Activated CD8-positive, alpha-beta memory T cell treated with anti-CD3 and anti-CD28 coated beads for 1 hour (primary cell): ENCODE measurements at places on chromosomes 6 and 20.
A peak's percentile ranks its signal among the peaks of the same experiment; 100 is the strongest.

DNA sequence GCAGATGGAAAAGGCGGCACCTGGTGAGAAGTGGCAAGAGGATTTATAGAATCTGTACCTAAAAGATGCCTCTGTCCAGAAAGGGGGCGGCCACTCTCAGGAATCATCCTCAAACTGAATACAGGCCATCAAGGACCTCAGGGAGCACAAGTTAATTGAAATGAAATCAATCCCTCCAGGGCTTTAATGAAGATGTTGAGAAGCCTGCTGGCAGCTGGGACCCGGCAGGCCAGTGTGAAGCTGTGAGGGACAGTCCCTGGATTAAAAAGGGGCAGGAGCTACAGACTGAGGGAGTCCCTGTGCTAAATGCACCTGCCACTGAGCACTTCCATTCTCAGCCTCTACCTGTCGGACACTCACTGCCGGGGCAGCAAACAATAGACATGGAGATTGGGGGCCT is 107.7 kb upstream of the GGTLC1 start:
- DNase-seq, result no peak

DNA sequence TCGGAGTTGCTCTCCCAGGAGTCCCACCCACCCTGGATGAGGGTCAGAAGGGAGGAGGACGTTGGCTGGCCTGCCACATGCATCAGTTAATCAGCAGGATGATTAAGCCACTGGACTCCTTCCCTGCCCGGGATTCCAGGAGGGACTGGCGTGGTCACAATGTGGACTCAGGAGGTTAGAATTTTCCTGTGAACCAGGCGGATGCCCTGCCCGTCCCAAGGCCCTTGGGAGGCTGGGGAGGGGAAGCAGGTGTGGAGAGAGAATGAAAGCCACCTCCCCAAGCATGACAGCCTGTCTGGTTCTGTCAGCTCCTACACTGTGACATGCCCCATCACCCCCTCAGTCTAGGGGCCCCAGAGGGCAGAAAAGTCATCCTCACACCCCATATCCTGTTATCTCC is 11.6 kb upstream of the ITPR3 start:
- no peak for DNase-seq

GRCh38 chr20:14525426-14525825 is 188.0 kb upstream of the FLRT3 start:
- DNase-seq, result no peak

GRCh38 chr6:156175971-156176421 is 601.2 kb upstream of the ARID1B start:
- no peak for DNase-seq

DNA sequence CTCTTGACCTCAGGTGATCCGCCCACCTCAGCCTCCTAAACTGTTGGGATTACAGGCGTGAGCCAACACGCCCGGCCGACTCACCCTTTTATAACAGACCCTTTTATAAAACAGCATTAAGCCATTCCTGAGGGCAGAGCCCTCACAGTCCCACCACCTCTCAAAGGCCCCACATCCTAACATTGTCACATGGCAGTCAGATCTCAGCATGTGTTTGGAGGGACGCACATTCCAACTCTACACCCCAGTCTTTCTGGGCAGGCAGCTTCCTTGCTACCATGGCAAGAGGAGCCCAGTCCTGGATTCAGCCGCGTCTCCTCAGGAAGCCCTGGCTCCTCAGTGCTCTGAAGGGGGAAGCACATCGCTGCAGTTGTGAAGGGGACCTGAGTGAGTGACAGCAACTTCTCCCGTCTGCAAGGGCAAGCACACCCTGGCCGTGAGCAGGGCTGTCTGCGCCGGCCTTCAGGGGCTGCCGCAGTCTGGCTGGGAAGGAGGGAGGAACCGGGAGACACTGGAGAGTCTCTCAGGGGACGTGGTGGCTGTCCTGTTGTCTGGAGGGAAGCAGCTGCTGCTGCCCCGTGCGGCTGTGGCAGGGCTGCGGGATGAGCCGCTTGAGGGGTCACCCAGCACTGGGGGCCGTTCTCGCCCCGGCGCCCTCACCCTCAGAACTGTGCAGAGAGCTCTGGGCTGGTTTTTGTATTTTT is 15.9 kb downstream of the OSBPL2 start:
- no peak for DNase-seq

DNA sequence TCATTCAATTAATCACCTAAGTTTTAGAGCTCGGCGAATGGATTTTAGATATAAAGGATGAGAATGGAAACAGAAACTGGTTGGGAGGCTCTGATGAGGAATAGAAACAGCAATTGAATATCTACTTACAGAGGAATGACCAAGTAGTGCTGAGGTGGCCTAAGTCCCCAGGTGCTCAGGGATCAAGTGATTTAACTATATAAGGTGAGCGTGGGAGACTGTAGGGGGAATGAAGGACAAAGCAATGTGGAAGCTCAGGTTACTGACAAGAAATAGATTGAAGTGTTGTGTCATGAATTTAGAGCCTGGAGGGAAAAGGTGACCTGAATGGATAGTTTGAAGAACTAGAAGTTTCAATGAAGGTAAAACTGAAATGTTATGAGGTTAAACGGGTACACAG is 495.4 kb upstream of the SOX4 start:
- no peak for DNase-seq

DNA sequence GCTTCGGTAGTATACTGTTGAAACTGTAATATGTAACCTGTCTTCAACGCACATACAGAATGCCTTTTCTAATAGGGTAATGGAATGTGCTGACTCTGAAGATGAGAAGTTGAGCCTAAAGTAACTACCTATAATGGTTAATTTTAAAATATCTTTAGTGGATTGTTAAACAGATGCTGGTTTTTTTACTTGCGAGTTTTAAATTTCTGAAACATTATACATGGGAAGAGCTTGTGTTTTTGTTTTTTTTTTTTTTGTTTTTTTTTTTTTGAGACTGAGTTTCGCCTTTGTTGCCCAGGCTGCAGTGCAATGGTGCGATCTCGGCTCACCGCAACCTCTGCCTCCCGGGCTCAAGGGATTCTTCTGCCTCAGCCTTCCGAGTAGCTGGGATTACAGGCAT is 166.9 kb downstream of the JARID2 start:
- no peak for DNase-seq

- DNase-seq, result peak; percentile 14
These were observed at the start of gene IRAK1BP1 for GRCh38 chr6:78867370-78868040. IRAK1BP1 (plus strand) TSS chr6:78867551; CDS start chr6:78867577, 26 bp downstream.

DNA sequence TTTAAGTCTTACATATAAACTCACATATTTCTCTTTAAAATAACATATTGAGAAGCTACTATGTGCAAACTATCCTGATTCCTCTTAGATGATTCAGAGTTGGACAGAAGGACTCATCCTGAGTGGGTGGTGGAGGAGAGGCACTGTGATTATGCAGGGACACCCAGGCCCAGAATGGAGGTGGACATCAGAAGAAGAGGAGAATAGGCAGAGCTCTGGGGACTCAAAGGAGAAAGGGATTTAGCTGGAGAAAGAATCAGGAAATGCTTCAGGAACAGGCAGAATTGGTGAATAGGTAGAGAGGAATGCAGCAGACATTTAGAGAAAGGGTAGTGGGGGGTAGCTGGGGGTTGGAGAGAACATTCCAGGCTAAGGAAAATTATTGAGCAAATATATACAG is 17.4 kb downstream of the RCAN2 start:
- DNase-seq, result no peak

DNA sequence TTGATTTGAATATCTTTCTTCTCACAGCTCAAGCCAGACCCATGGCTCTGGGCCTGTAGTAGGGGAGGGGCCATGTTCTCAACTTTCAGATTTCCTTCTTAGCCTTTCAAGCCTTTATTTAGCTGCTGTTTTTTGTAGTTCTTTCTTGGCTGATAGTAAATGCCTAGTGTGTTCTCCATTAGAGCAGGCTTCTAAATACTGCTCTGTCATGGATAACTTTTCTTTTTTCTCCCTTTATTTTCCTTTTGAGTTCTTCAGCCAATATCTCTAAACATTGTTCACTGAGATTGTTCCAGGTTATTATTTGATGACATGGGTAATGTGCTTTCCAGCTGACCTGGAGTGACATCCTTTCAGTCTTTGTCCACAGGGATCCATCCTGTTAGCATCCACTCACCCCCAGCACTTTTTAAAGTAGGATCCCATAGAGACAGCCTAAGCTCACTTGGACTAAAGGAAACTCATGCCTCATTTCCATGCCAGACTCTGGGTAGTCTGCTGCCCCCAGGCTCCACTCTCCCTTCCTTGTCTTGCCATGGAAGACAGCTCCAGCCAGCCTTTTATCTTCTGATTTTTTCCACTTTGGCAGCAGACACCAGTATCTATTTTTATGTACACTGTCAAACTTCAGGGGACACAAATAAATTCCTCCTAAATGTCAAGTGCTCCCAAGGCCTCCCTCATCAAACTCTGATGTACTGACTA is 645.6 kb downstream of the RNF144B start:
- no peak for DNase-seq

GRCh38 chr20:32804817-32805216 is 14.9 kb upstream of the MAPRE1 start:
- no peak for DNase-seq

- DNase-seq, result no peak
These were observed 71.0 kb downstream of the JPH2 start for GRCh38 chr20:44115762-44116644.

GRCh38 chr20:49657118-49657901 is 56.4 kb downstream of the B4GALT5 start:
- DNase-seq, result no peak

DNA sequence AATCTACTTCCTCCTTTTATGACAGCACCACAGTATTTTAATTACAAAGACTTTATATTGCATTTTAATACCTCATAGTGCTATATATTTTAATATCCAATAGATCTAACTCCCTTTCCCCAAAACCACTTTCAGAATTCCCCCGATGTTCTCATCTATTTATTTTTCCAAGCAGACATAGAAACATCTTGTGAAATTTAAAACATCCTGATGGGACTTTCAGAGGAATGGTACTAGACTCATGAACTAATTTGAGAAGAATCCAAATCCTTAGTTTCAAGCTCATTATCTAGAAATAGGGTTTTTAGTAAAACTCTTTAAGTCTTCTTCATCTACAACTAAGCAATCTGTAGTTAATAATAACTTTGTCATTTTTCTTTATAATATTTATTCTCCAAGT is 97.0 kb downstream of the TRERF1 start:
- DNase-seq, result no peak

DNA sequence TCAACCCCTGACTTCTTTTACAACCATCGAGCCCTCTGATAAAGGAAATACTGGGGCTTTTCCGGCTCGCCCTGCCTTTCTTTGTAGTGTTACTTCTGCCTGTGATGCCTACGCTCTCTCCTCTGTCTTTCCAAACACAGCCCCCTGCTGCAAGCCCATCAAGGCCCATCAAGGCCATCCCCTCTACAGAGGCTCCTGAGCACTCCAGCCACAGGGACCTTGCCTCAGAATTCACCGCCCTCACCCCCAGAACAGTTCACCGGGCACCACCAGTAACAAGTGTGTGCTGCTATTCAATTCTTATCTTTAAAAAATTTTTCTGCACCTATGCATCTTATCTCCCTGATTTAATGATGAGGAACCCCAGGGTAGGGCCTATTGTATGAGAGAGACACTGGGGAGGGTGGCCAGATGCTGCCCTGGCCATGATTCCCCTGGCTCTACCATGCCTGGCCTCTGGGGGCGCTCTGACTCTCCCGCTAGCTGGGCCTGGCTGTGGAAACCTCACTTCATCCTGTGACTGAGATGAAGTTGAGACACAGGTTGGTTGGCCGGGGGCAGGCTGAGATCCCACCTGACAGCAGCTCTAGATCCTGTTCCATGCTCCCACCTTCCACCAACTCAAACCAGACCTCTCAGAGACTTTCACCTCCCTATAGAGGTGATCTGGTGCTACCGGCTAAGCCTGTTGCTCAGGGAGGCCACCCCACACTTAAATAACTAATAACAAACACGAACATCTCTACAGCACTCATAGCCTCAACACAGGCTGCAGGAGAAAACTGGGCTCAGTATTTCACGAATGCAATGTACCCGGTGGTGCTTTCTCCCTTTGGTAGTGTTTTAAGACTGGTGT is 19.2 kb upstream of the GLP1R start:
- no peak for DNase-seq

GRCh38 chr20:50022676-50023075 is 39.9 kb downstream of the SNAI1 start:
- DNase-seq, result no peak

GRCh38 chr6:106275692-106276091 is 49.9 kb downstream of the ATG5 start:
- DNase-seq, result no peak

- DNase-seq, result no peak
These were observed 431 bp downstream of the LOC128125822 start for GRCh38 chr6:63572747-63573075.

GRCh38 chr20:47780720-47781389 is 4.4 kb downstream of the SULF2 start:
- no peak for DNase-seq

- DNase-seq, result no peak
These were observed 3.5 kb downstream of the AKIRIN2 start for GRCh38 chr6:87698547-87699006.

GRCh38 chr6:14542670-14543366 is 425.2 kb downstream of the CD83 start:
- DNase-seq, result no peak

DNA sequence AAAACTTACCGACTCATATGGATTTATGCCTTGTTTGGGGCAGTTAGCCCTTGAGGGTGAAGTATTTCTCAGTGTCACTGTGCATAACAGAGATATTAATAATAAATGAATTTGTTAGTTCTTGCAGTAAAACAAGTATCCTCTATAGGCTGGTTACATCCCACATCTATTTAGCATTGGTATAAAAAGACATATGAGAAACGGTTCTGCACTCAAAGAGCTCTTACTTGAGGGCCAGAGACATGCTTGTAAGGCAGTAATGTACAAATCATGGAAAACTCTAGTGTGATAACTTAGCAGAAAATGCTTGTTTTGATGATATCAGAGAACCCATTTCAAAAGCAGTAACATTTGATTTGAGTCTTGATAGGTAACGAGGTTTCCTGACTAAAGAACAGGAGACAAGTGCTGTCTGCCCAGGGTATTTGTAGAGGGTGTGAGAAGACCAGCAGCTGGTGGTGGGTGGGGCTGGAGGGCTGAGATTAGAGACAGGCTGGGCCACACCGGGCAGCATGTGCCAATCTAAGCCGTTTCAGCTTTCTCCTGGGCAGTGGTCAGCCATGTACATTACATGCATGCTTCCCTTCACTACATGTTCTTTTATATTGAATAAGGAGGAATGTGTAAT is 46.3 kb downstream of the TULP4 start:
- DNase-seq, result no peak

DNA sequence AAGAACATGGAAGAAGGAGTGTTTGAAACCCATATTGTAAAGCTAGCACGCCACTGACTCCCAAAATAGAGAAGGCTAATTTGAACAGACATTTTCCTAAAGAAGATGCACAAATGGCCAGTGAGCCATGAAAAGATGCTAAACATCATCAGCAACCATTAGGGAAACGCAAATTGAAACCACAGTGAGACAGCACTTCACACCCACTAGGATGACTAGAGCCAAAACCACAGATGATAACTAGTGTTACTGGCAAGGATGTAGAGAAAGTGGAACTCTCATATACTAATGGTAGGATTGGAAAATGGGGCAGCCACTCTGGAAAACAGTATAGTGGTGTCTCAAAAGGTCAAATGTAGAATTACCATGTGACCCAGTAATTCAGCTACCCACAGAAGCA is 58.2 kb downstream of the BMP7 start:
- DNase-seq, result no peak

GRCh38 chr6:153001767-153002612 is 519 bp downstream of the MTRF1L start:
- DNase-seq, result no peak
